ENCODE measurements at places on chromosomes 3 and 15.

GRCh38 chr15:31260646-31261265, 65.9 kb upstream of the KLF13 start:
- no peak for DNase-seq

GRCh38 chr3:14528081-14528480, 12.1 kb downstream of the GRIP2 start:
- DNase-seq, result no peak

GRCh38 chr3:158725348-158726011, 6.8 kb downstream of the RARRES1 start:
- DNase-seq, result no peak

DNA sequence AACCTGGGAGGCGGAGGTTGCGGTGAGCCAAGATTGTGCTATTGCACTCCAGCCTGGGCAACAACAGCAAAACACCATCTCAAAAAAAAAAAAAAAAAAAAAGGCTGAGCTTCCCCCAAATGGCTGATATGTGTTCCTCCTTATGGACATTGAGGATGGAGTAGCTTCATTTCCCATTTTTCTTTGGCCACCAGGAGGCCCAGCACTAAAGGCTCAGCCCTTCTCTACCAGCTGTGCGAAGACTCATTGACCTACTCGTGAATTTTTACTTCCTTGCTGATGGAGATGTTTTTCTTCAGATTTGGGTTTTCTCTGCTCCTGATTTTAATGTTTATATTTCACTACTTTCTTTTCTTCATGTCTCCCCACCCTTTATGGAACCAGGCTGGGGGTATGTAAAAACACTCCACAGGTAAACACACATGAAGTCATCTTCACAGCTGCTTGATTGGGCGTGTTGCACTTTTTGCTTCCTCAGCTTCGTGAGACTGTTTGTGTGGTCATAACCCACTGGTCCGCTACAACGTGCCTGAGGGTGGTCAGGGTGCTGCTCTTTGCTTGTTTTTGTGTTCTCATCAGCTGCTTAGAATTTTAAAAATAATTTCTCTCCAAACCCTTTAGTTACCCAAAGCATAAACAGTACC, 13.5 kb downstream of the SEMA4B start:
- DNase-seq, result no peak

DNA sequence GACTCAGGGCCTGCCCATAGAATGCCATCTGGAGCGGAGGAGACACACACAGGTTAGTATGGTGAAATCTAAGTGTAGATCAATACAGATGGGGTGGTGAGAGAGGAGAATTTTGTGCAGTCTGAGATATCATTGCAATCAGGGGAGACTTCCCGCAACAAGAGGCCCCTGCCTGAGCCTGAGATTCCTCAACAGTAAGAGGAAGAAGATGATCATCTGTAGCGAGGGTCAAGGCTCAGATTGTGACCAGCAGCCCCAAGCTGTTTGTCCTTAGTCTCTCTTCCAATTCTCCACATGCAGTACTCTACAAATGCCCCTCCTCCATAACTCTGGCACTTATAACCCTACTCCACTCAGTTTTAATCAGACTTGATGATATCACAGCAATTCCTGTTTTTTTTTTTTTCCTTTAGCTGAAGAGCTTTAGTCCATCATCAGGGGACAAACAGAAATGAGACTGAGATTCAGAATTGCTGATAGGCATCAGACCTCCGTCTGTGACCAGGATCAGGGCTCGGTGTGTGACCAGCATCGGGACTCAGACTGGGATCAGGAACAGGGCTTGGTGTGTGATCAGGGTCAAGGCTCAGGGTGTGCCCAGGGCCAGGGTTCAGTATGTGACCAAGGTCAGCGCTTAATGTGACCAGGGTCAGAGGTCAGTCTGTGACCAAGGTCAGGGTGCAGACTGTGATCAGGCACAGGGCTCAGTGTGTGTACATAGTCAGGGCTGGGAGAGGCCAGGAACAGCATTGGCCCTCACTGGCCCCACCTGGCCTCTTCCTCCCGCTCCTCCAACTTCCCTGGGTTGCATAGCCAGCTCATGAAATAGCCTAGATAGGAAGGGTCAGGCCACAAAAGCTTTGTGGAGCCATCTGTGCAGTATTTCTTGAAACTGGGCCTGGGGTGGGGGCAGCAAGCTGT, 14.1 kb downstream of the LOXL1 start:
- no peak for DNase-seq

DNA sequence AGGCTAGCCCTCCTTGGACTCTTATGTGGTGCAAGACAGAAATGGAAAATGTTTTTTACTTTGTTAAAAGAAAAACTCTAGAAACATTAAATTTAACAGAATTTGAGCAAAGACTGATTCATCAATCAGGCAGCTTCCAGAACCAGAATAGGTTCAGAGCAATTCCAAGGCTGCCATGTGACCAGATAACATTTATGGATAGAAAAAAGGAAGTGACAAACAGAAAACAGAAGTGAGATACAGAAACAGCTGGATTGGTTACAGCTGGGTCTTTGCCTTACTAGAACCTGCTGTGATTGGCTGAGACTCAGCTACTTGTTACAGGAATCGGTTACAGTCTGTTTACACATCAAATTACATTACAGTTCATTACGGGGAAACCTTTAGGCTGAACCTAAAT, 22.5 kb upstream of the OTOL1 start:
- DNase-seq, result peak; percentile 67

- no peak for DNase-seq
Observed at GRCh38 chr3:23916152-23916885, 471 bp downstream of the NKIRAS1 start.

GRCh38 chr3:4739289-4740236, 239.7 kb upstream of the BHLHE40 start:
- no peak for DNase-seq

GRCh38 chr15:63061975-63062374, 19.4 kb downstream of the TPM1 start:
- DNase-seq, result peak; percentile 97

- peak; percentile 33 for DNase-seq
Observed at GRCh38 chr3:125694761-125695294, 99.5 kb upstream of the OSBPL11 start.

DNA sequence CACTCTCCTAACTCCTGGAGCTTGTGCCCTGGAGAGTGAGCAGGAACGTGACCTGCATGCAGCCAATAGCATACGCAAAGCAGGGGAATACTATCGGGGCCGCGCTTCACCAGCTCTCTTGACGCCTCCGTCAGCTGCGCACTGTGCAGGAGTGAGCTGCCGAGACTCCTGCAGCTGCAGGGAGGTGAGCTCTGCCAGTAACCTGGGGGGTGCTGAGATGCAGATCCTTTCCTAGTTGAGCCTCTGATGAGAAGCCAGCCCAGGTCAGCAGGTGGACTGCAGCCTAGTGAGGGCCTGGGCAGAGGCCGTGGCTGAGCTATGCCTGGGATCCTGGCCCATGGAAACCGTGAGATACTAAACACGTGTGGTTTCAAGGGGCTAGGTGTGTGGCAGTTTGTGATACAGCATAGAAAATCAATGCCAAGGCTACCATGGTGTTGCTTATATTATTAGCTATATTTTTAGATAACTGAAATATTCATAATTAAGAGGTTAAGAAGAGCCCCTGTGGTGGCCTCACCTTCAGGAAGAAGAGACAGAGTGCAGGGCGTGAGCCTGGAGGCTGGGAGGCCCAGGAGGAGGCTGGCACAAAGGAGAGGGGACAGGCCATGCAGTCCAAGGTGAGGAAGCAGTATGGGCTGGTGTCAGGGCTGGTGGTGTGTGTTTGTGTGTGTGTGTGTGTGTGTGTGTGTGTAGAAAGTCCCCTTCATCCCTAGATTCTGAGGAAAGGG, 5.9 kb upstream of the DNAJB8 start:
- DNase-seq, result no peak

- DNase-seq, result no peak
Observed at GRCh38 chr15:73183071-73183470, 130.8 kb downstream of the NEO1 start.

DNA sequence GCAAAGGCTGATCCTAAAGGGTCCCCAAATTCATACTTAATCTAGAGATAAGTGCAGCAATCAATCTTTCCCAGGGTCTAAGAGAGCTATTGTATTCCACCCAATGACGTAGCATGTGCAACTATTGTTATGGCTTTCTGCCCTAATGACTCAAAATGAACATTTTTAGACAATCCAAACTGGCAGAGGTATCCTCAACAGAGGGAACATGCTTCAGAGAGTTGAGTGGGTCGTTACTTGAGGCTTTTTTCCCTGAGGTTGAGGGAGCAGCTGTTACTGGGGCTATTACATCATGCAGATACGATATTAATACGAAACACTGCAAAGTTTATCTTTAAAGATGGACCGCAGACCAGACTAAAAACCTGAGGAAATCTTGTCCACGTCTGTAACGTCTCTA, 278.3 kb upstream of the WNT5A start:
- DNase-seq, result no peak

DNA sequence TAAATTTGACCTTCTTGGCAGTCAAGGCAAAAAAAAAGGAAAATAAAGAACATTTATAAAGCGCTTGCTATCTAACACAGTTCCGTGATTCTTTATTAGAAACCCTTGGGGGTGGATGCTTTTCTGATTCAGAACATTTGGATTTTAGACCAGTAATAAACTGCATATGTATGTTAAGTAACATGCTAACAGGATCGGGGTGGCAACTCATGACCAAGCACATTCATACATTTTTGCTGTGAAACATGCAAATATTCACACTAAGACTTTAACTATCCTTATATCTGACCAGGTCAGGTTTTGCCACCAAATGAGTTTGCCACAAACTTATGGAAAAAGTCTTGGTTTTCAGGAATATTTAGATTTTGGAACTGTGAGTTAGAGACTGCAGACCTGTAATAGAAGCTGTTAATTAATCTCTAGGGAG, 30.4 kb upstream of the KLF13 start:
- DNase-seq, result no peak

GRCh38 chr3:143217283-143217682, 97.7 kb downstream of the CHST2 start:
- DNase-seq, result no peak

GRCh38 chr3:187946981-187947380, 201.7 kb upstream of the BCL6 start:
- no peak for DNase-seq

DNA sequence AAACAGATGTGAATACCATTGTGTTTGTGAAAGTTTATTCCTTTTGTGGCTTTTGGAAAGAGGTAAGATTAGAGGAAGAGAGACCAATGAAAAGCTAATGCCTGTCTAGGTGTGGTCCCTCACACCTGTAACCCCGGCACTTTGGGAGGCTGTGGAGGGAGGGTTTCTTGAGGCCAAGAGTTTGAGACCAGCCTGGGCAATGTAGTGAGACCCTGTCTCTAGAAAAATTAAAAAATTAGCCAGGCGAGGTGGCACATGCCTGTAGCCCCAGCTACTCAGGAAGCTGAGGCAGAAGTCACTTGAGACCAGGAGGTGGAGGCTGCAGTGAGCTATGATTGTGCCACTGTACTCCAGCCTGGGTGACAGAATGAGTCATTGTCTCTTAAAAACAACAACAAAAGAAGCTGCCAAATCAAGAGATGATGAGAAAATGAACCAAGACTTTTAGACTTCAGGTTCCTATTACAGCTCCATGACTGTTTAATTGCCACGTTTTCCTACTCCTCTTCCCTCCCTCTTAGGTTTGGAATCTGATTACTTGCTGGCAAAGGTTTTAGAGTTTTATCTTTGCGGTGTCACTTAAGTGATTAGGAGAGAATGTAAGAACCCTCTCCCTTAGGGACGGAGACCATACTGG, 68.7 kb downstream of the CGNL1 start:
- DNase-seq, result no peak

GRCh38 chr3:51501833-51502561, 2.2 kb upstream of the DCAF1 start:
- DNase-seq, result peak; percentile 55

- peak; percentile 68 for DNase-seq
Observed at GRCh38 chr3:79086514-79086913, 681.3 kb downstream of the ROBO1 start.

GRCh38 chr3:62803276-62803675, 71.9 kb downstream of the CADPS start:
- no peak for DNase-seq

DNA sequence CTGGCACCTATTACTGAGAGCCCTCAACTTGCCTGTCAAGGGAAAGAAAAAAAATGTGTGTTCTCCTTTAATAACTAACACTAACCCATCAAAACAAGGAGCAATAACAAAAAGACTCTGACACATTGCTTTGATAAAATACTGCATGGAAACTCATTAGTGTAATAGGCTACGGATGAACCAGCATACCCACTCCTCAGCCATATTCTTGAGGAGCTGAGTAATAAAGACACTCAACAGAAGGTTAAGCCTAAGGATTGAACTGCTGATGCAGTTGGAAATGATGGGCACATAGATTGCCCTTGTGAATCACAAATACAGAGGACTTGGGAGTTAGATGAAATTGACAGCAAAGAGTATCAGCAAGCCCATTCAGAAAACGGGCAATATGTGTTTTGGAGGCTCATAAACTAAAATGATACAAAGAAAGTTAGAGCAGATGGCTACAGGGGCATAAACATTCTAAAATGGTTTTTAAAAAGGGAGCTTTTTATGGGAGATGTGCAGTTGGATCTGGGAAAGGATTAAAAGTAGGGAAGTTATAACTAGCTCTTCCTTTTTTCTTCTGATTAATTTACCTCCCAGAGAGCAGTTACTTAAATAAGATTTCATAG, 447.6 kb upstream of the IL12A start:
- DNase-seq, result no peak

DNA sequence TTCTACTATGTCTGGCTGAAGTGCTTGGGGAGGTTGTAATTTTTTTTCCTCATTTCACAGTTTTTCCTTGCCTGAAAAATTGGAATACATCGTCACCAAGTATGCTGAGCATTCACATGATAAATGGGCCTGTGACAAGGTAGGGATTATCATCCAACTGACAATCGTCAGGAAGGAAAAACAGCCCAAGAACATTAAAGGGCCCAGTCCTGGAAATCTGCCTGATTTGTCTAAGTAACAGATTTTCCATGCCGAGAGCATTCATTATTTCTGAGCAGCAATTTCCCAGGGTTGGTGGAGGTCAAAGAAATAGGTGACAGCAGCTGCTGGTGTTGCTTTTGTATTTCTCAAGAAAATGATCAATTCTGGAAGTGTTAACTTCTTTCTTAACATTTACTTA, 226.0 kb upstream of the CHRM5 start:
- no peak for DNase-seq

- DNase-seq, result no peak
Observed at GRCh38 chr3:128395500-128396162, 71.1 kb downstream of the DNAJB8 start.

- peak; percentile 59 for DNase-seq
Observed at GRCh38 chr3:69791919-69792399, 52.7 kb downstream of the MITF start.

DNA sequence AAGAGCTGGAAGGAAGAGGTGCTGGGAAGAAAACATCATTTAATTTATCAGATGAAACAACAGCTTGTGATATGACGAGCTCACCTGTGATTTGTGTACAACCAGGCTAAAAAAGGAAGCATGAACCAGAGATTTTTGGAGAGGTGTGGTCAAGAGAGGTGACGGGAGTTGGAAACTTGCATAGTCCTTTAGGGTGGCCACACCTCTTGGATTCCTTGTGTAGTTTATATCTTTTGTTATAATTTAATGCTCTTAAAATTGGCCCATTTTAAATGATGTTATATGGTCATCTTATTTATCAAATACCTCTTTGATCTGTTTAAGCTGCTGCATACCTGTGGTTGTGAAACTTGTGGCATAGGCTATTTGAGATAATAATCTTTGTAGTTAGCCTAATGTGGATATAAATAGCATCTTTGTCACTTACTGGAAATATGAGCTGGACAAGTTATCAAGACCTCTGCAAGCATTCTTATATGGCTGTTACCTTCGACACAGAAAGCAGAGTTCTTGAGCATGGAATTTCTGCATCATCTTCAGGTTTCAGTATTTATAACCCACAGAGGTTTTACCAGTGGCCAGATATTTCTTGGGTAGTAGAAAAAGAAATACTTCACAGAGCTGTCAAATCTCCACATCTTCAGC, 49.1 kb downstream of the IL1RAP start:
- no peak for DNase-seq

Data from NCI-H2171 treated with DMSO at 0.1 percent for 48 hours (cell line).